ENCODE measurements at places on chromosomes 5 and 9.

DNA sequence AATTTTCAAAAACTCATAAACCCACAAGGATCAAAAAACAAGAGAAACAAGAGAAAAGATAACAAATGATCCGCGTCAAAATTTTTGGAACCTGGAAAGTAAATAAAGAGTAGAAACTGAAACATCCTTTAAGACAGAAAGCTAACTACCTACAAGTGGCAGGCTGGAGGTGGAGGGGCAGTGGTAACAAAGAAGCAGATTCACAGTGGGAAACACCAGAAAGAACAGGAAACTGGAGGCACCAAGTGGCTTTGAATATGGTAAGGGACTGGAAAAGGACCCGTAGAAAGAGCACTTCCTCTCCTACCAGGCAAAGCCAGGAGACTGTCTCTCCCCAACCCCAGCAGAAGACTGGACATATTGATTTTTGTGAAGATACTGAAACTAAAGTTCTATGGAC lies 100.6 kb upstream of the TARS1 start:
- no peaks in the 10 kb centered on the region for H3K4me1 ChIP-seq
- H3K27me3 ChIP-seq, result no peaks in the 10 kb centered on the region
- no peak for DNase-seq
- H3K36me3 ChIP-seq, result no peaks in the 10 kb centered on the region

DNA sequence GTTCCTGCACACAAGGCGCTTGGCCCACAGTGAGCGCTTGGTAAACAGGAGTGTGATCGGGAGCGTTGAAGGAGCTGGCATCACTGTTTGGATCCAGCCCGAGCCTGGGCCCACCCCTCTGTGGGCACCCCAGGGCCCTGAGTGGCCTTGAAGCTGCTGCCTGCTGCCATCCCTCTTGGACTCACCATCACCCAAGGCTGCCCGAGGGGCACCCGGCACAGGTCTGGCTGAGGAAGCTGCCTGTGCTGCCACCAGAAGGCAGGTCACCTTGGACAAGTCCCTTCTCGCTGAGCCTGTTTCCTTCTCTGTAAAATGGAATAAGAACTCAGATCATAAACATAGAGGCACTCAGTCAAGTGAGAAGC lies 53.6 kb downstream of the LRSAM1 start:
- H3K4me1 ChIP-seq, result no peaks in the 10 kb centered on the region
- no peak overlapping the region for H3K4me3 ChIP-seq
- H3K27ac ChIP-seq, result no peak overlapping the region
- no peaks in the 10 kb centered on the region for H3K27me3 ChIP-seq
- no peak for DNase-seq

- H3K27me3 ChIP-seq, result no peaks in the 10 kb centered on the region
- no peak overlapping the region for H3K27ac ChIP-seq
Observed at GRCh38 chr5:123180676-123181393, 91.8 kb downstream of the PRDM6 start.

GRCh38 chr5:94498199-94498598 lies 120.2 kb downstream of the KIAA0825 start:
- no peak overlapping the region for H3K4me3 ChIP-seq
- no peaks in the 10 kb centered on the region for H3K27me3 ChIP-seq
- no peaks in the 10 kb centered on the region for H3K4me1 ChIP-seq
- H3K36me3 ChIP-seq, result no peaks in the 10 kb centered on the region
- DNase-seq, result no peak

GRCh38 chr5:94769996-94770395 lies 151.5 kb downstream of the SLF1 start:
- no peak overlapping the region for H3K27ac ChIP-seq
- no peak for DNase-seq
- H3K4me3 ChIP-seq, result no peak overlapping the region
- H3K4me1 ChIP-seq, result no peaks in the 10 kb centered on the region
- no peaks in the 10 kb centered on the region for H3K27me3 ChIP-seq

- H3K27me3 ChIP-seq, result no peaks in the 10 kb centered on the region
- DNase-seq, result no peak
- no peak overlapping the region for H3K4me3 ChIP-seq
- H3K4me1 ChIP-seq, result no peaks in the 10 kb centered on the region
Observed at GRCh38 chr9:79080536-79080935, 491.2 kb upstream of the TLE4 start.

- no peak overlapping the region for H3K4me3 ChIP-seq
- peaks cover 4% of the 10 kb centered on the region for H3K27me3 ChIP-seq
Observed at GRCh38 chr5:172546196-172546595, 91.9 kb upstream of the SH3PXD2B start.

- H3K36me3 ChIP-seq, result no peaks in the 10 kb centered on the region
- H3K27ac ChIP-seq, result no peak overlapping the region
- H3K4me1 ChIP-seq, result no peaks in the 10 kb centered on the region
- DNase-seq, result no peak
- H3K27me3 ChIP-seq, result no peaks in the 10 kb centered on the region
Observed at GRCh38 chr5:4551034-4551433, 589.1 kb upstream of the ADAMTS16 start.

DNA sequence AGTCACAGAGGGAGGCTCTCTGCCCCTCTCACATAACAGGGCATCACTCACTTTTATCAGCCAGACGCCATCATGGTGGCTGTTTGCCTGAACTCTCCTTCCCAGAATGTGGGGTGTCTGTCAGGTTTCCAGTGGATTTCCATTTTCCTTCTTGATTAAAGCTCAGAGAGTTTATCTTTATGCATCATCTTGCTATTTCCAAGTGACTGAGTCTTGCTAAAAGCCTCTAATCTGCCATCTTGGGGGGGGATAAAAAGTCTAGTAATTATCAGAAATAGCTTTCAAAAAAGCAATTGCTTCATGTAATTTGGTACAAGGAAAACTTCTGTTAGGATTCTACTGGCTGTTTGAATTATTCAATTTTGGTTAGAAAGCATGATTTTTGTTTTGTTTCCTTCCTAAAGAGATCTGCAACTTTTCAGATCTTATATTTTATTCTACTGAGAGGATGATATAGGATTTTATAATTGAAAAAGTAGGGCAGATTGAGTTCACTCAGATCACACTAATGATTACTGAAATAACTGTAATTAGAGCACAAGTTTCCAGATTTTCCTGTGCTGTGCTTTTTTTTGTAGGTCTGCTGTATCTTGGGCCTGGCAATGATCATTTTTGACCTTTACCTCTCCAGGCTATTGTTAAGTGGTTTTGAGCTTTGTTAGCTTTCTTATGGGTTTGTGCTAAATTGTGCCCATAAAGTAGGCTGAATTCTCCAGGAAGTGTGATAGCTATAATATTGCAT lies 661.5 kb downstream of the TLE4 start:
- no peak overlapping the region for H3K27ac ChIP-seq
- H3K36me3 ChIP-seq, result no peaks in the 10 kb centered on the region
- no peak for DNase-seq
- no peaks in the 10 kb centered on the region for H3K4me1 ChIP-seq
- H3K27me3 ChIP-seq, result no peaks in the 10 kb centered on the region
- H3K4me3 ChIP-seq, result no peak overlapping the region

- no peak overlapping the region for H3K4me3 ChIP-seq
- no peaks in the 10 kb centered on the region for H3K36me3 ChIP-seq
- no peaks in the 10 kb centered on the region for H3K4me1 ChIP-seq
Observed at GRCh38 chr9:76996700-76997099, 22.8 kb upstream of the FOXB2 start.

DNA sequence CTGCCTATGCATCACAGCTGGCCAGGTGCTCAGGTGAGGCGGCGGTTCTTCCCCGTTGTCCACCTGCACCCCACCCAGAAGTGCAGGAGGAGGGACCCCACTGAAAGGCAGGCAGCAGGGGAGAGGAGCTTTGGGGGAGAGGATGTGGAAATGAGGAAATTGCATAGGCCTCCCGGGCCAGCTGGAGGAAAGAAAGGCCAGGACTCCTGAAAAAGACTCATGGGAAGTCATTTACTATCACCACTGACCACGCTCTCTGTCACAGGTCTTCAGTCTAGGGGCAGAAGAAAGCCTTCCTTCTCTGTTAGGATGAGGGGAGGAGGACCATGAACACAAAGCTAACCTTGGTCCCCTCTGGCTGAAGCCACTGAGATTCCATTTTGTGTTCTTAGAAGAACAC lies 28.1 kb downstream of the KCNMB1 start:
- H3K36me3 ChIP-seq, result no peaks in the 10 kb centered on the region
- no peak for DNase-seq
- H3K4me3 ChIP-seq, result no peak overlapping the region
- H3K4me1 ChIP-seq, result no peaks in the 10 kb centered on the region
- no peak overlapping the region for H3K27ac ChIP-seq

DNA sequence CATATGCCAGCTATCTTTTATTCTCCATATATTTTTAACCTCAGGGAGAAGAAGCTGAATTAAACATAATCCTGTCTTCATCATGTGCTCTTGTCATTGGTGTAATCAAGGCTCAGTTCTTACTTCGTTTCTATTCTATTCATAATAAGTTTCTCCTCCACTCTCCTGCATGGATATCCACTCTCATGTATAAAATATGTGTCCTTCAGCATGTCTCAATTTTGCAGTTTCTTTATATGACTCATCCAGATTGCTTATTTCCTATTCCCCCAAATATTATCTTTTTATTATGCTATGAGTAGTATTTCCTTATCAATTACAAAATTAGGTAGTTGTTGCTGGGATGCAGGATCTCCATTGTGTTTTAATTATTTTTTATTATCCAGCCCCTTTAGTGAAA lies 643.7 kb upstream of the ACO1 start:
- H3K27me3 ChIP-seq, result no peaks in the 10 kb centered on the region
- H3K27ac ChIP-seq, result no peak overlapping the region
- H3K4me3 ChIP-seq, result no peak overlapping the region
- H3K36me3 ChIP-seq, result no peaks in the 10 kb centered on the region

DNA sequence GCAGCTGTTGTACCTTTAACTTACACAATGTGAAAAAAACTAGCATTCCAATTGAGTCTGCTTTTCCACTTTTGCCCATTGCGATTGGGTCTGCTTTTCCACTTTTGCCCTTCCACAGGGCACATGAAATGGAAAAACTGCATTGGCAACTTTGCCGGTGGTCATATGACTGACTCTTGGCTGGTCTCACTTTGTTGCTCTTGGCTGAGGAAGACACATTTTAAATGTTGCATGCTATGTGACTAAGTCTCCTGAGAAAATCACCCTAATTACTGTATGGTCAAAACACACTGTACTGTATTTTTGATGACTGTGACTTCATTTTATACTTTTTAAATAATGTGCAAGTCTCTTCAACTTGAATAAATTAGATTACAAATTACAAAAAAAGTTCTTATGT lies 1.6 kb upstream of the OXCT1 start:
- H3K4me3 ChIP-seq, result no peak overlapping the region
- H3K4me1 ChIP-seq, result peaks cover 5% of the 10 kb centered on the region
- no peaks in the 10 kb centered on the region for H3K27me3 ChIP-seq

DNA sequence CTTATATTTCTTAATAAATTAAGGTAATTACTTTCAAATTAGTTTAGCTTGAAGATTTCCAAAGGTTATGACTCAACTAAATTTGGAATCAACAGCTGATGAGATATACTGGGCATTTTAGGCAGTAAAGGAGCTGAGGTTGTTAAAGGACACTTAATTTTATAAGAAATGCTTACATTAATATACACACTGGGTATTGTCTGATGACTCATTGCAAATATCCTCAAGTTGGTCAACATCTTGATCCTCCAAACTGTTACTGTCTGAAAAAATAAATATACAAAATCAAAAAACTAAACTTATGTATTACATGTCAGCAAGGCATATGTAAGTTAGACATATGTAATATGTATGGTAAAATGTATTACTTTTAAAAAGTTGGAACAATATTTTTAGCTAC lies 3.4 kb downstream of the GFM2 start:
- peak overlapping the region; percentile 1 for H3K27ac ChIP-seq
- H3K36me3 ChIP-seq, result peaks cover 8% of the 10 kb centered on the region
- no peak for DNase-seq

DNA sequence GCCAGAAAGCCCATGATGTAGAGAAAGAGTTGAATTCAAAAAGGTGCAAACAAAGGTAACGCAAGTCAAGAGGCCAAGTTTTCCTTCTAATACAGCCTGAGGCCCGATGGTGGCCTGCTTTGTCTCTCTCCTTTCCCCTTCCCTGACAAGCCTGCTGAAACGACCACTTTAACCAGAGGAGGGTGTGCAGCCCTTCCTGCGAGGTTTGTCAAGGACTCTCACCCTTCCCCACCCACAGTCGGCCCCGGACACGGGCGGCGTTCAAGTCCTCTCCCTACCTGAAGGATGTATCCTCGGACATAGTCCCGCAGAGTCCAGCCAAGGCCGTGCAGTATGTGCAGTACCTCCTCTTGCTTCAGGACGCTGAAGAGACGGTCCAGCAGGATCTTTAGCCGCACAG lies 318.2 kb downstream of the BNC2 start:
- no peaks in the 10 kb centered on the region for H3K36me3 ChIP-seq
- no peaks in the 10 kb centered on the region for H3K4me1 ChIP-seq
- H3K27me3 ChIP-seq, result no peaks in the 10 kb centered on the region
- no peak overlapping the region for H3K4me3 ChIP-seq
- no peak for DNase-seq

Measured in psoas muscle (tissue), 8 donors.